ENCODE measurements at places on chromosomes 11 and 22. TPM values are rescaled to one million over a fixed set of nuclear protein-coding genes. Genes with fewer than 3 reads are reported as not detected.

DAGLA gene
- 0.09 TPM for total RNA-seq

KRTAP5-11 gene
- total RNA-seq = not detected

OR5M8 gene
- not detected for total RNA-seq

KRTAP5-3 gene
- total RNA-seq = not detected

UBQLN3 gene
- not detected for total RNA-seq

RIMBP3B gene
- total RNA-seq = 0.11 TPM

SPECC1L gene
- 43.6 TPM for total RNA-seq

NUP98 gene
- 128 TPM for total RNA-seq

HEPACAM gene
- not detected for total RNA-seq

PKNOX2 gene
- total RNA-seq = not detected

IRAG1 gene
- not detected for total RNA-seq

TKFC gene
- 42.6 TPM for total RNA-seq

WNT7B gene
- total RNA-seq = not detected

LMO2 gene
- not detected for total RNA-seq

FIBIN gene
- total RNA-seq = not detected

ANO5 gene
- total RNA-seq = 0.05 TPM

TIMM10 gene
- 63.0 TPM for total RNA-seq

DCHS1 gene
- 0.43 TPM for total RNA-seq

PGR gene
- not detected for total RNA-seq

APOL1 gene
- total RNA-seq = 62.5 TPM

JAM3 gene
- 1.7 TPM for total RNA-seq

CBL gene
- 41.1 TPM for total RNA-seq
